Stimulated activated CD4-positive, alpha-beta T cell treated with anti-CD3 and anti-CD28 coated beads, Interleukin-1b, Interleukin-23, amount 100 ng/mL, for 48 hours (primary cell): ENCODE measurements at places on chromosomes 5 and 9.

- no peak for DNase-seq
Measured at GRCh38 chr9:128503870-128504269, 649 bp upstream of the GLE1 start.

DNA sequence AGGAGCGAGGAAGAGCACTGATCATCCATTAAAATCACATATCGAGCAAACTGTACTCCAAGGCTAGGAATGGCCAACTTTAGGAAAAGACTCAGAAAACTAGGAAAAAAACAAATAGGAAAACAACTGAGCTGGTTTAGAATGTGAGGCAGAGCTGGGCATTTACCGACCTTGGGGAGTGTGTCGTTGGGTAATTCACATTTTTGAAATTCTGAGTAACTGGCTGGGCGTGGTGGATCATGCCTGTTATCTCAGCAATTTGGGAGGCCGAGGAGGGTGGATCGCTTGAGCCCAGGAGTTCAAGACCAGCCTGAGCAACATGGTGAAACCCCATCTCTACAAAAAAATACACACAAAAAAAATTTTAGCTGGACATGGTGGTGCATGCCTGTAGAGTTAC lies 70.1 kb downstream of the ZFAND5 start:
- DNase-seq = no peak

GRCh38 chr9:116504081-116504480 lies 183.0 kb upstream of the TRIM32 start:
- no peak for DNase-seq

GRCh38 chr5:181211208-181211607 lies 6.2 kb upstream of the TRIM7 start:
- no peak for DNase-seq

- no peak for DNase-seq
Measured at GRCh38 chr5:25974451-25974850, 1063.9 kb downstream of the CDH9 start.

- no peak for DNase-seq
Measured at GRCh38 chr5:91639744-91640143, 256.6 kb upstream of the ARRDC3 start.

DNA sequence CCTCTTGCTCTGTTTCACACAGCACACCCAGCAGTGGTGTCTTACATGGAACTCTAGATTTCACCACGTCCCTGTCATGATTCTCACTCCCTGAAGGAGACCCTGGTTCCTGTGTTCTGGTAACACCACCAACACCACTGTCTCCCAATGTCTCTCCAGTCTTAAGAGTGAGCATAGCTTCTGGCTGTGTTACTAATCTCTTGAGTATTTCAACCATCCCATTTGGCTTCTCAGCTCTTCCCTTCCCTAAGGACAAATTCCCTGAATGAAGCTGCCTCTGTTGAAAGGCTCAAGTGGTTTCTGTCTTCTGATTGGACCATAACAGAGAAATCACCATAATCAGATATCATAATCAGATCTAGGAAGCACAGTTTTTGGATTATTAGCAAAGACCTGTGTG lies 311.8 kb downstream of the DNAH5 start:
- DNase-seq = no peak

- DNase-seq = no peak
Measured at GRCh38 chr5:139783436-139783965, 12.1 kb upstream of the PSD2 start.

DNA sequence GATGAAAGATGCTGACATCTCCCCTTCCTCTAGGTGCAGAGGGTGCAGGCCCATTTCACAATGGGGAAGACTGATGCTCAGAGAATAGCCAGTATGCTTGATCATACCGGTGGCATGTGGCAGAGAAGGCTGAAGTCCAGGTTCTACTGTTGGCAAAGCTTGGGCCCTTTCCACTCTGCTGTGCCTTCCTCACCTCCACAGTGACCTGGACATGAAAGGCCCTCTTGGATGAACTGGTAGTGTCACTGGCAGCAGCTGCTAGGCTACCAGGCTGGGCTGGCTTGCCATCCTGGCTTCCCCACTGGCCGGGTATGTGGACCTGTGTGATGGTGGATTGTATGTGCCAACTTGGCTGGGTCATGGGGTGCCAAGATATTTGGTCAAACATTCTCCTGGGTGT lies 92.0 kb downstream of the GADD45G start:
- no peak for DNase-seq

GRCh38 chr5:31855134-31856040 lies 216.5 kb downstream of the PDZD2 start:
- DNase-seq = peak; percentile 18

- no peak for DNase-seq
Measured at GRCh38 chr5:10566543-10567068, 2.7 kb downstream of the ANKRD33B start.

DNA sequence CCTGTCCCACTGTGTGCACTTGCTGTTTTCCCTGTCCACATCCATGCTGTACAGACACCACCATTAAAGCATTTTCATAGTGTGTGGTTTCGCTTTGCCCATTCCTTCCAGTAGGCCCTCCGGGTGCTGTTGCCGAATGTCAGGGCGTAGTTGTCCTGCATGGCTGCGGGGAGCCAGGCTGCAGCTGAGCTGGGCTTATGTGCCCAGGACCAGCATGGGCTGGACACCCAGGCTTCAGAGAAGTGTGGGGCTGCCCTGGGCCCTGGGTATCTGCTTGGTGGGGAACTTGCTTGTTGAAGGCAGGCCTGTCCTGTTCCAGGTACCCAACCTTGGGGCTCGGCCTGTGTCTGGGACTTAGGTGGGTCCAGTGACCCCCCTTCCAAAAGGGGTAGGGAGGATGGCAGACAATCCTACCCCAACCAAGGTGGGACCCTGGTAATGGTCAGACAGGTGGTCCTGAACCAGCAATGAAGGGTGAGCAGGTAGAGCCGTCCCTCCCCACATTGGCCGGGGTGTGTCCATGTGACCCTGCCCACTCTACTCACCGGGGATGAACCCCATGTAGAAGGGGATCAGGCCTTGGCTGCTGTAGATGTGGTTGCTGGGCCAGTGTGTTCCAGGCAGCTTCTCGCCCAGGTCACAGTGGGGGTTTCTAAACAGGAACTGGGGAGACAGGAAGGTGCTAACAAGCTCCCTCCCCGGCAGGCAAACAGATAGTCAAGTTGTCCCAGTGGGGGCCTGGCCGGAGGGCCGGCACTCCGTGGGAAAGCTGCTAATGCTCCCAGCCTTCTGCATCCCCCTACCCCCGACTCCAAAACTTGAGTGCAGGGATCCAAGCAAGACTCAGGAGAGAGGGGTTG lies 2.8 kb downstream of the TUBB4B start:
- no peak for DNase-seq

- peak; percentile 23 for DNase-seq
Measured at GRCh38 chr9:16191691-16192402, 639.0 kb downstream of the CCDC171 start.

DNA sequence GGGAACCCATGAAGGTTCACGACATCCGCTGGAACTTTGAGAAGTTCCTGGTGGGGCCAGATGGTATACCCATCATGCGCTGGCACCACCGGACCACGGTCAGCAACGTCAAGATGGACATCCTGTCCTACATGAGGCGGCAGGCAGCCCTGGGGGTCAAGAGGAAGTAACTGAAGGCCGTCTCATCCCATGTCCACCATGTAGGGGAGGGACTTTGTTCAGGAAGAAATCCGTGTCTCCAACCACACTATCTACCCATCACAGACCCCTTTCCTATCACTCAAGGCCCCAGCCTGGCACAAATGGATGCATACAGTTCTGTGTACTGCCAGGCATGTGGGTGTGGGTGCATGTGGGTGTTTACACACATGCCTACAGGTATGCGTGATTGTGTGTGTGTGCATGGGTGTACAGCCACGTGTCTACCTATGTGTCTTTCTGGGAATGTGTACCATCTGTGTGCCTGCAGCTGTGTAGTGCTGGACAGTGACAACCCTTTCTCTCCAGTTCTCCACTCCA lies 7.6 kb downstream of the GPX3 start:
- DNase-seq = no peak

- no peak for DNase-seq
Measured at GRCh38 chr5:87398981-87399614, 13.6 kb downstream of the CCNH start.
